ENCODE measurements at places on chromosomes 4 and X.

- DNase-seq: no peak
Measured at GRCh38 chr4:148514581-148514980, 72.4 kb upstream of the NR3C2 start.

GRCh38 chr4:164287173-164287572, 466.8 kb upstream of the SMIM31 start:
- DNase-seq: no peak

DNA sequence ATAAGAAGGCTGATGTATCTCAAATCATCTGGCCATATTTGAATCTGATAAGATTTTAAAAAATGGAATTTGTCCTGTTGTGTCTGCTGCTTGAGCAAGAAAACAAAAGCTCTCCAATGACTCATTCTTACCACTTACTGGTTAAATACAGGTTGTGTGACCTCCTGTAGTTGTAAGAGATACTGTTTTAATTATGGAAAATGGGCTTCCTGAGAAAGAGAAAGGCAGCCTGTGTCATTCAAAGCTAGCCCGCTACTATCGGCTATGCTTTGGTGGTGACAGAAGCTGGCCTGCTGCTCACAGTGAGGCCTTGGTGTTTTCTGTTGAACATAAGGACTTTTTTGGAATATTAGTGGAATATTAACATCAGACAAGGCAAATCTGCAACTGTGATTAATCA, 1722.1 kb upstream of the PCDH10 start:
- DNase-seq: no peak

DNA sequence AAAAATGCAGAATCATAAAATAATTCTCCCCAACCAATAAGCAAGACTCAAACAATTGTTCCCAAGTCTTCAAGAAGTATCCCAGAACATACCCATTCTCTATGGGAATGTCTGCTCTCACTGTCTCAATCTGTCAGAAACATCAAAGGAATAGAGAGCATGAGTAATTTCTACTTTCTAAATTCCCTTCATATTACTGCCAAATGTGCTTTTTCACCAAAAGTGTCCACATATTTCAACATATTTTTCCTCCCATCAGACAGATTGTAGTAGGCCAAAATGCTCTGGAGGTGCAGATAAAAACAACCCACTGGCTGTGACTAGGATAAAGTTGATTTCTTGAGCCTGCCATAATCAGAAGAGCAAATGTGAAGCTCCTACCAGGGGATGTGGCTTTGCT, 692.0 kb upstream of the FAM241A start:
- DNase-seq: no peak

GRCh38 chrX:54230435-54231148, 47.5 kb upstream of the FAM120C start:
- no peak for DNase-seq

DNA sequence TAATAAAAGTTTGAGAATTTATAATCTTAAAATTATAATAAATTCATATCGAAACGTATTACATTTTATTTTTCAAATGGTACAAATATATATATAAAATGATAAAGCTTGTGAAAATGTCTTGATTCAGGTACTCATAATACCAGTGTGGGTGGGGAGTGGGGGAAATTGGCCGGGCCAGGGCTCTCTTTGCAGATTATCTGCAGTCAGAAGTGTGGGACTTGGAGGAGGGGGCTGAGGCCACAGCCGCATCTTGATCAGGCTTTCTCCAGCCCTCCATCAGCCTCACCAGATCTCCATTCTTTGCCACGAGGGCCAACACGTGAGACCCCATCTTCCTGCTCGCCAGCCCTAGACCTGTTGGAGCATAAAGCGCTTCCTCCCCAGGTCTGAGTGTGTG, 86.7 kb downstream of the STIM2 start:
- no peak for DNase-seq

DNA sequence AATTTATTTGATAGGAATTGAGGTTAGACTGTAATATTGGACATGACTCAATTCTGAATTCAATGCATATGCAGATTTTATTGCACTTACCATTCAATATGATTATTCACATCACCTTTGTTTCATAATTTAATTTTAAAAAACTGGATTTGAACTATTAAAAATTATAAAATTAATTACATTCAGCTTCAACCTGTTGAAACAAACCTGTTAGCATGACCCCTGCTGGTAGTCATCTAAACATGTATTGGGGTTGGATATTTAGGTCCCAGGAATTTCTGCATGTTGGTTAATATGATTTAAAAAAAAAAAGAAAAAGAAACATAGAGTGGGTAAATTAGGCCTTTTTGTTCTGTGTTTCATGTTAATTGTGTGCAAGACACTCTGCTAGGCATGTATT, 85.9 kb downstream of the ARSJ start:
- DNase-seq: no peak

DNA sequence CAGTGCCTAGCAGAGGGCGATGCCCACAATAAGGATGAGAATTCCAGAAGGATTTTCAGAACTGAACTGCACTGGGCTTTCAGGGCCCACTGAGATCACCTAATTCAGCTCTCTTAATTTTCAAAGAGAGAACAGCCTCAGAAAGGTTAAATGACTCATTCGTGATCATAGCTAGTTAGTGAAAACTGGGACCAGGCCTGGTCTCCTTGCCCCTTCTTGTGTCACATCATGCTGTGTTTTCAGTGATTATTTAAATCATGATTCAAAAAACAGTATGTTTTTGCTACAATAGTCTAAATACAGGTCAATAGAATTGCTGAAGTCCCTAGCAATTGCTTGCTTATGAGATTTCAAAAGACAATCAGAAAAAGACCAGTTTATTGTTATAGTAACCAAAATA, 136.4 kb upstream of the PLAC1 start:
- DNase-seq: no peak

DNA sequence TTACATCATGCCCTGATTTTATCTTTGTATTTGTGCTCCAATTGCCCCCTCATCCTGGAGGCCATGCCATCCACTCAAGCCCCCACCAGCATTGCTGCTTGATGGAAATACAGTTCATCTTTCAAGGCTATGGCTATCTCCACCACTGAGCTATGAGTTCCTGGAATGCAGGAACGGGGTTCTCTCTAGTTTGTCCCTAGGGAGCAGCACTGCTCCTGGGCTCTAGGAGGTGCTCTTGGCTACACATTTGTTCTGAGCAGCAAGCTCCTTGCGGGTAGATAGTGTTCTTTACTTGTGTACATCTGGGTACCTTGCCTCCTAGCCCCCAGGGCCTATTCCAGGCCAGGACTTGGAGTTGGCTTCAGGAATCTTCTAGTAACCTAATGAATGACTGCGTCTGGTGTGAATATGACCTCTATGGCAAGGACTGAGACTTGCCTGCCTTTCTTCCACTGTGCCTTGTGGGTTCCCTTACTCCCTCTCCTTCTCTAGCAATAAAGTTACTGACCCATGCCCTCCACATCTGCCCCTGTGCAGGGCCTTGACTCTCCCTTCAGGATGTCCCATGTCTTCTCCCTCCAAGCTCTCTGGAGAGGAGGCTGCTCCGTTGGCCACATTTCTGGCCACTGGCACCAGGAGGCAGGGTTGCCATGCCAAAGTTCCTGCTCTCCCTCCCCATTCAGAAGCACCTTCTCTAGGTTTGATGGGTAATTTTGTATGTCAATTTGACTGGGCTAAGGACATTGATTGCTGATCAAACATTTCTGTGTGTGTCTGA, 7.6 kb downstream of the CITED1 start:
- peak; percentile 57 for DNase-seq

DNA sequence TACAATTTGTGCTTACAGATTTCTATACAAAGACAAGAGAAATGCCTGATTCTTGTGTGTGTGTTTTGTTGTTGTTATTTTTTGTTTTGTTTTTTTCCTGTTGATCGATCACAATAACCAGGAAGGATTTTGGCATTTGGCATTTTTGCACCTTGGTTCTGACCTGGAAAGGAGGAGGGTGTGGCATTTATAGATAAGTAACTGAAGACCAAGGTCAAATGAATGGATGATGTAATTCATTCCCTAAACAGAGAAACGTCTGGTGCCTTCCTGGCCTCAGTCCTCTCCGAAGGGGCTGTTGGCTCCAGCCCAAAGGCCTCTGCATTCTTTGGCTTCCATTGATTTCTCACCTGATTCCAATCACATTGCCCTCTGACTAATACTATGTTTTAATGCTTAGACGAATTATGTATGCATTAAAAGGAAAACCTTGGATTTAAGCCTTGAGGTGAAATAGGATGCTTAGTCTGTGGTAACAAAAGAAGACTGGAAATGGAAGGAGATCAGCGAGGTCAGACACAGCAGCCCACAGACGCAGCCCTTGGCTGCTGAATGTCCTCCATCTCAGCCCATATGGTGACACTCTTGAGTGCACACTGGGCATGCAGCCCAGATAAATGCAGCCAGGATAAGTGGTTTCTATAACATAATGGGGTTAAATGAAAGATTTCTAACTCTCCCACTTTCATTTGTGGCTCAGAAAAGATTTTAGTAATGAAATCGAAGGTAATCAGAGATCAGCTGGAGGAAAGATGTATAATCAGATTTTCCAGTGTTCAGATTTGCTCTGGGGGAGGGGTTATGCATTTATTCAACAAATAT, 60.5 kb upstream of the TRIM2 start:
- DNase-seq: no peak

DNA sequence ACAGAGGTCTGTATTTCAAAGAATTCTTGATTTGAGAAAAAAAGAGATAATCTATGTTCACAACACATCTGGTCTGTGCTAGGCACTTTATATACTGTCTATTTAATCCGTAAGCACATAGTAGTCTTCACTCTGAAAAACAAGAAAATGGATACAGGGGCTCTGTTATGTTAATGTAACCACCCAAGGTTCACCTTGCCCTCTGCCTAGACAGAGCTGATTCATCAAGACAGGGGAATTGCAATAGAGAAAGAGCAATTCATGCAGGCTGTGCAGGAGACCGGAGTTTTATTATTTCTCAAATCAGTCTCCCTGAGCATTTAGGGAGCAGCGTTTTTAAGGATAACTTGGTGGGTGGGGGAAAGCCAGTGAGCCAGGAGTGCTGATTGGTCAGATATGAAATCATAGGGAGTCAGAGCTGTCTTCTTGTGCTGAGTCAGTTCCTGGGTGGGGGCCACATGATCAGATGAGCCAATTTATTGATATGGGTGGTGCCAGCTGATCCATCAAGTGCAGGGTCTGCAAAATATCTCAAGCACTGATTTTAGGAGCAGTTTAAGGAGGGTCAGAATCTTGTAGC, 92.9 kb upstream of the TNIP3 start:
- no peak for DNase-seq

DNA sequence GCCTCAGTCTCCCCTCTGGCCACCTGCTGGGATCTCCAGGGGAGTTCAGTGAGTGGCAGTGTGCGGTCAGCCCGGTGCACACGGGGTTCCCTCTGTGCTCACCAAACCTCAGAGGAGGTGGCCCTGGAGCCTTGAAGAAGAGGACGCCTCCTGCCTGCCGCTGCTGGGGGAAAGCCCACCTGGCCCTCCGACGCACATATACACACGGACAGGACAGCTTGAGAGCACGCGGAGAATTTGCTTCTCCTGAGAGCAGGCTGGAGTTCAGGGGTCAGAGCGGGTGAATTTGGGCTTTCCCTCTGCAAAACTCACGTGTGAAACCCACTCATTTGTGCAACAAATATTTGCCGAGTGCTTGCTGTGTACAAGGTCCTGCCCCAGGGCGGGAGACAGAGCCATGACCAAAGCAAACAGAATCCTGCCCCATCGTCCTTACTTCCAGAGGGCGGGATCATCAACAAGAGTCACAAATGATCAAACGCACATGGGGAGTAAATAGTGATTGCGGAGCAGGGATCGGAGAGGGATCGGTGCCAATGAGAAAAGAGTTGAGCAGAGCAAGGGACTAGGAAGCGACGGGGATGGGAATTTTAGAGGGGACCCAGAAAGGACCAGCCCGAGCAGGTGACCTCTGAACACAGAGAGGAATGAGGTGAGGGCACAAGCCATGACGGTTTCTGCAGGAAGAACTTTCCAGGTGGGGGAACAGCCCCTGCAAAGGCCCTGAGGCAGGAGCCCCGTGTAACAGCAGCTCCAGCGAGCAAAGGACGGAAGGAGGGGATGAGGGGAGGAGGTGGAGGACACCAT, 17.6 kb downstream of the BLOC1S4 start:
- DNase-seq: no peak

- no peak for DNase-seq
Measured at GRCh38 chr4:87498446-87498900, 30.7 kb downstream of the SPARCL1 start.

- DNase-seq: peak; percentile 18
Measured at GRCh38 chr4:52862639-52863161, 583 bp downstream of the RASL11B start.

GRCh38 chrX:124555036-124555595, 208.8 kb downstream of the SH2D1A start:
- no peak for DNase-seq

- DNase-seq: no peak
Measured at GRCh38 chr4:152992466-152992865, 56.3 kb downstream of the FHDC1 start.

- DNase-seq: no peak
Measured at GRCh38 chr4:56055027-56055977, 106.6 kb downstream of the CEP135 start.

- no peak for DNase-seq
Measured at GRCh38 chr4:147060151-147060931, 114.7 kb upstream of the TTC29 start.

DNA sequence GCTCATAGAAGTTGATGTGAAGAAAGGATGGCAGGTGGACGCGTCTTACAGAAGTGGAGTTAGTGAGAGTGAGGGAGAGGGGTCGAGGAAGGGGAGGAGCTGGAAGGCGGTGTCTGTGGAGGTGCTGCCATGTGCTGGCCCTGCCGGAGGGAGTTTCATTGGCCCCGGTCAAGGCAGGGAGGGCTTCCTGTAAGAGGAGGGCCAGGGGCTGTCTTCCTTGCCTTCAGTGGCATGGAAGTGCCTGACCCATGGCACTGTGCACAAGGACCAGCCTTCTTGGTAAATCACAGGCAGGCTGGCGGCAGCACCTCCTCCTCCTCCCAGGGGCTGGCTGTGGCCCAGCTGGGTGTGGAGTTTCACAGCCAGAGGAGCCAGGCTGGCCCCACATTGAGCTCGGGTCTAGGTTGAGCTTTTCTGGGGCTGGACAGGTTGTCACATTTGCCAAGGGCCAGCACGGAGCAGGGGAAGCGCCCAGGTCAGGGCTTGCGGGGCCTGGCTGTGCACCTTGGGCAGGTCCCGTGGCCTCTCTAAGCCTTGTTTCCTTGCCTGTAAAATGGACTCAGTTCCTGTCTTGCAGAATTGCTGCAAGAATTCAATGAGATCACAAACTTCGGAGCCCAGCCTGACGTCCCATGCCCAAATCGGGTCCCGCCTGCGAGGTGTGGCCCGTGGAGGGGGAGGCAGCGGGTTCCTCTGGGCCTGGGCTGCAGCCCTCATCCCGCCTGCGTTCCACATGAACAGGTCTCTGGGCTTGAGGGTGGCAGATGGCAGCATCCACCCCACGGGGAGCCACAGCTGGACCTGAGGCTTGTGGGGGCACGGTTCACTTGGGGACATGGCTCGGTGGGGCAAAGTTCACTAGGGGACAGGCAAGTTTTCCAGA, 7.0 kb downstream of the HTRA3 start:
- DNase-seq: no peak

- DNase-seq: no peak
Measured at GRCh38 chrX:11567528-11568220, 98.0 kb downstream of the ARHGAP6 start.

DNA sequence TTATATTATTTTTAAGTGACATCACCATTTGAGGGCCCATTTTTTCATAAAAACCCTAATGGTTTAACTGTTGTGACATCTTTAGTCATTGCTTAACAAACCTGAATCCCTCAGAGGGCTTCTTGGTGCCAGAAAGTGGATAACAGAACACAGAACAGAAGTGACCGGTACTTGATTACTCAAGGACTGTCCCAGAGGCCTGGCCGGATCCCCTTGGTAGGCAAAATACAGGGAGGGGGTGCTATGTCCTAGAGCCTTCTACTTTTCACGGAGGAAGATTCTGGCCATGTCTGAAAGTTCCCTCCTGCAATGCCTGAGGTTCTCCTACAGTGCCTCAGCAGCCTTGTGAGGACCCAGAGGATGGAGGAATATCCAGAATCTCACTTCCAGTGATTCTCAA, 94.3 kb upstream of the DCLK2 start:
- DNase-seq: no peak
